Endothelial cell of umbilical vein (primary cell): ENCODE measurements at places on chromosomes 1 and 21. TPM values are rescaled to one million over a fixed set of nuclear protein-coding genes. Genes with fewer than 3 reads are reported as not detected.

DNA sequence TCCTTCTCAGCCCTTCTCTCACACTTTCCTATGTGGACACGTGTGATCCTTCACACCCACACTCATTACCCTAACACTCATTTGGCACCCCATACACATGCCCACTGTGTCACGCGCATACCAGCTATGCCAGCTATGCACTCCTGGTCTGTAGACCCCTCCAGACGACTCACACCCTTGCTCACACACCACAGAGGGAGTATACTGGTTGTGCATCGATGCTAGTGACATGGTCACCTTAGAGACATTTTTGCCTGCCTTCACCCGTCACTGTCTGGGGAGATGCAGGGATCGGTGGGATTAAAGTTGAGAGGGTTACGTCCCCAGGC lies 8.3 kb upstream of the PPM1J start:
- H3K27ac ChIP-seq: no peak overlapping the region
- no peak overlapping the region for H3K4me3 ChIP-seq
- H3K4me1 ChIP-seq: no peaks in the 10 kb centered on the region
- no peaks in the 10 kb centered on the region for H3K36me3 ChIP-seq
- no peaks in the 10 kb centered on the region for H3K27me3 ChIP-seq
- no peak for DNase-seq

- H3K36me3 ChIP-seq: no peaks in the 10 kb centered on the region
- DNase-seq: no peak
- no peak overlapping the region for H3K27ac ChIP-seq
- peaks cover 39% of the 10 kb centered on the region for H3K4me1 ChIP-seq
Measured at GRCh38 chr21:36325373-36326010, 5.5 kb downstream of the MORC3 start.

- peaks cover 14% of the 10 kb centered on the region for H3K4me1 ChIP-seq
- no peak overlapping the region for H3K27ac ChIP-seq
- H3K27me3 ChIP-seq: no peaks in the 10 kb centered on the region
- no peak overlapping the region for H3K4me3 ChIP-seq
Measured at GRCh38 chr1:183697814-183698590, 44.9 kb upstream of the APOBEC4 start.

The SLC6A17 gene
- total RNA-seq: 0.05 TPM in 1 of 2 replicates, not detected in the other

GRCh38 chr21:39119891-39120290 lies 63.4 kb downstream of the PSMG1 start:
- no peak overlapping the region for H3K4me3 ChIP-seq
- H3K27ac ChIP-seq: no peak overlapping the region
- no peaks in the 10 kb centered on the region for H3K36me3 ChIP-seq
- H3K27me3 ChIP-seq: no peaks in the 10 kb centered on the region
- H3K4me1 ChIP-seq: no peaks in the 10 kb centered on the region

DNA sequence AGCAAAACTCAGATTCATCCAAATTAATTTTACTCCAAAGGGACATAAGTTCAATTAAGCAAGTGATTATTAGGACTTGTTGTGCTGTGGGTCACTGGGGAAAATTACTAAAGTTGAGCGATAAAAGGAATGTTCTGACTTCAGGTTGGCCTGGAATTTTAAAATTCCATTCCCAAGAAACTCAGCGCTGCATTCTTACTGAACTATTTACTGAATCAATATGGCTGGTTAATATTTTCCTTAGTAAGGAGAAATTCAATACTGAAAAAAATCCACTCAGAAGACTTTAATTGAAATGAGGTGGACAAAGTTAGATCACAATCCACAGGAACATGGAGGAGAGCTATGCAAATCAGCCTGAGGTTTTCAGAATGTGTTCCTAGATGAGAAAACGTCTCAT lies 578.9 kb upstream of the NR5A2 start:
- no peak for DNase-seq
- no peaks in the 10 kb centered on the region for H3K4me1 ChIP-seq
- no peak overlapping the region for H3K27ac ChIP-seq
- no peak overlapping the region for H3K4me3 ChIP-seq

- no peaks in the 10 kb centered on the region for H3K36me3 ChIP-seq
- H3K4me3 ChIP-seq: no peak overlapping the region
- H3K27ac ChIP-seq: peak overlapping the region; percentile 69
- DNase-seq: peak; percentile 96
- H3K4me1 ChIP-seq: peaks cover 18% of the 10 kb centered on the region
- no peaks in the 10 kb centered on the region for H3K27me3 ChIP-seq
Measured at GRCh38 chr1:67674260-67675011, 10.6 kb upstream of the GADD45A start.

DNA sequence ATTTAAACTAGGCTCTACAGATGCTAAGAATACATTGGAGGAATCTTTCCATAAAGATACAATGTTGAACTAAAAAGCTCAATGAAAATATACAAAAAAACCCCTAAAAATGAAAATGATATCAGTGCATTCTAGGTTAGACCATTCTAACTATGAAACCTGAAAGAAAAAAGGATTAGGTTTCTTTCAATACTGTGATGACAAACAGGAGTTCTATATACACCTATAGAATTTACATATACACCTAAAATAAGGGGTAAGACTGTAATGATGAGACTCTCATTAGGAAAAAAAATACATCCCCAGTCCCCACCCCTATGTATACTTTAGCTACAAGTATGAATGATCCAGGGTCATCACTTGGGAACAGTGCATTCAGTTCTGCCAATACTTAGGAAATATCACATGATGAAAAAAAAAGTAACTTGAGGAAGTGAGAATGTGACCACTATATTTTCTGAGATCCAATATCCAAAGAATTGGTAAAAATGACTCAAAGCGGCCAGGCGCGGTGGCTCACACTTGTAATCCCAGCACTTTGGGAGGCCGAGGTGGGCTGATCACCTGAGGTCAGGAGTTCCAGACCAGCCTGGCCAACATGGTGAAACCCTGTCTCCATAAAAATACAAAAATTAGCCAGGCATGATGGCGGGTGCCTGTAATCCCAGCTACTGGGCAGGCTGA lies 26.3 kb downstream of the SELENOF start:
- no peak overlapping the region for H3K27ac ChIP-seq
- no peaks in the 10 kb centered on the region for H3K27me3 ChIP-seq
- H3K36me3 ChIP-seq: no peaks in the 10 kb centered on the region
- H3K4me3 ChIP-seq: no peak overlapping the region

The RAB7B gene
- total RNA-seq: not detected in 2 replicates

The OR2AJ1 gene
- not detected in 2 replicates for total RNA-seq

The KRTAP21-2 gene
- not detected in 2 replicates for total RNA-seq

The GPR52 gene
- 0.72 and 2.2 TPM in 2 replicates for total RNA-seq

GRCh38 chr1:10773851-10774614 lies 22.4 kb downstream of the CASZ1 start:
- no peaks in the 10 kb centered on the region for H3K36me3 ChIP-seq
- no peaks in the 10 kb centered on the region for H3K27me3 ChIP-seq
- DNase-seq: no peak
- H3K27ac ChIP-seq: no peak overlapping the region
- H3K4me1 ChIP-seq: no peaks in the 10 kb centered on the region

- peak; percentile 75 for DNase-seq
- H3K4me1 ChIP-seq: peaks cover 27% of the 10 kb centered on the region
- H3K36me3 ChIP-seq: no peaks in the 10 kb centered on the region
- no peak overlapping the region for H3K4me3 ChIP-seq
Measured at GRCh38 chr1:203643213-203644045, 16.8 kb downstream of the ATP2B4 start.

- H3K4me1 ChIP-seq: peaks cover 13% of the 10 kb centered on the region
- peaks cover 2% of the 10 kb centered on the region for H3K36me3 ChIP-seq
- no peaks in the 10 kb centered on the region for H3K27me3 ChIP-seq
Measured at GRCh38 chr1:85708829-85709227, 595 bp upstream of the ZNHIT6 start.

GRCh38 chr1:38071312-38072256 lies 25.0 kb upstream of the POU3F1 start:
- no peak overlapping the region for H3K27ac ChIP-seq
- no peaks in the 10 kb centered on the region for H3K36me3 ChIP-seq
- no peaks in the 10 kb centered on the region for H3K4me1 ChIP-seq
- H3K4me3 ChIP-seq: no peak overlapping the region

GRCh38 chr1:235710687-235711086 lies 61.1 kb upstream of the GNG4 start:
- H3K36me3 ChIP-seq: no peaks in the 10 kb centered on the region
- no peak overlapping the region for H3K4me3 ChIP-seq
- H3K27me3 ChIP-seq: no peaks in the 10 kb centered on the region
- no peak overlapping the region for H3K27ac ChIP-seq
- no peak for DNase-seq
- no peaks in the 10 kb centered on the region for H3K4me1 ChIP-seq

The CHRNB2 gene
- total RNA-seq: not detected in 2 replicates

GRCh38 chr1:5648410-5649165 lies 343.6 kb downstream of the NPHP4 start:
- no peak overlapping the region for H3K27ac ChIP-seq
- H3K4me3 ChIP-seq: no peak overlapping the region
- H3K36me3 ChIP-seq: no peaks in the 10 kb centered on the region
- H3K4me1 ChIP-seq: no peaks in the 10 kb centered on the region
- no peaks in the 10 kb centered on the region for H3K27me3 ChIP-seq

The NGF gene
- not detected in 2 replicates for total RNA-seq

DNA sequence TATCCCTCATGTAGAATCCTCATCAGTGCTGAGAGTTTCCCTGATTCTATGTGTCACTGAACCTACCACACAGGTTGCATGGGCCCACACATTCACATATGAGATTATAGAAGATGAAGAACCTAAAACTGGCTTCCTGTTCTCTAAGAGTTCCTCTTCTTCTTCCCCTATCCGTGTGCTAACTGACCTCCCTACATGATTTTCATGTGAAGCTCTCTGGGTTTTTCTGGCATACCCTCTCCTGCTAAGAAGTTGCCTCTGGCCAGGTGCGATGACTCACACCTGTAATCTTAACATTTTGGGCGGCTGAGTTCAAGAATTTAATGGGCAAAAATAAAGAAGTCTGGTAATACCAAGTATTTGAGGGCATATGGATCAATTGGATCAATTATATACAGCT lies 5.5 kb upstream of the CD244 start:
- no peaks in the 10 kb centered on the region for H3K36me3 ChIP-seq
- DNase-seq: no peak
- H3K27ac ChIP-seq: no peak overlapping the region

DNA sequence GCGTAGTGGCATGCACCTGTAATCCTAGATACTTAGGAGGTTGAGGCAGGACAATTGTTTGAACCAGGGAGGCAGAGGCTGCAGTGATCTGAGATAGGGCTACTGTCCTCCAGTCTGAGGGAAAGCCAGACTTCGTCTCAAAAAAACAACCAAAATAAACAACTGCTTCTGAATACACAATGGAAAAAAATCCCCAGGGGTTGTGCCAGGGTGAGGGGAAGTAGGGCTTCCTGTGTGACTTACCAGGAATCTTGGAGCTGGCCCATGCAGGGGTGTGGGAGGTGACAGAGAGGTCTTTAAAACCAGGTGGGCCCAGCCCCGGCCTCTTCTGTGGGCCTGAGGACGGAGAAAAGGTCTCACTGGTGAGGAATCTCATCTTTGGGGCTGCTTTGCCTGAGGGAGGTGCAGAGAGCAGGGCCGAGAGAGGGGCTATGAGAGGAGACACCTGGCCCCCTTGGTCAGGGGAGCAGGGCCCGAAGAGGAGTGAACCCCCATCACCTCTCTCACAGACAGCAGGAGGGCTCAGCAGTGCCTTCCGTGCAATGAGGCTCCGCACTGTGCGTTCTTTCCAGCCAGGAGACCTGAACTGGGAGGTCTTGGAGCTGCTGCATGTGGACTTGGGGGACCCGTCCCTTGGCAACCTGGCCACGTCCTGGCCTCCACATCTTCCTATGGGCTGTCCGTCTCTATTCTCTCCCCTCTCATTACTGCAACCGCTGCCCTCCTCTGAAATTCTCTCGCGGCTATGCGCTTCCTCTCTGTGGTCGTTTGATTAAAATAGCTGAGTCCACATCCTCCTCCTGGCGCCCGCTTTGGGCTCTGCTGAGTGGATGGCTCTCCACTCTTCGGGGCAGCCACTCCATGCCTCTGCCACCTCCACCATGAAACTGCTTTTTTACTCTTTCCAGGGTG lies 10.7 kb downstream of the PLA2G5 start:
- H3K27ac ChIP-seq: no peak overlapping the region
- H3K27me3 ChIP-seq: no peaks in the 10 kb centered on the region
- H3K4me1 ChIP-seq: peaks cover 6% of the 10 kb centered on the region
- peak; percentile 30 for DNase-seq
- no peaks in the 10 kb centered on the region for H3K36me3 ChIP-seq
- H3K4me3 ChIP-seq: no peak overlapping the region

DNA sequence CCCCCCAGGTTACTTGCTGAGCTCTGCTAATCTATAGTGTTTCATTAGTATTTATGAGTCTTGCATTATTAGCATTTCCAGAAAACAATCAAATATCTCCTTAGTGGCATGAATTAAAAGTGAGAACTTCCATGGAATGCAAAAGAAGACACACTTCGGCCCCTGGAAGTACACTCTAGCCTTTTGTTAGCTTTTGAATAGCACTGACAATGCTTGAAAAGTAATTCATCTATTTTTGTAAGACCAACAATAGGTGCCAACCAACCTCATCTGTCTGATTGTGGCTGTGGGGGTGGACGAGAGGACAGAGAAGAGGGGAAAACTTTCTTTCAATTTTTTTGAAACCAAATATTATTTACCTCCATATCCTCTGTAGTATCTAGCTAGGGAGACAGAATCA lies 27.8 kb downstream of the KIAA0040 start:
- H3K4me1 ChIP-seq: peaks cover 17% of the 10 kb centered on the region
- H3K36me3 ChIP-seq: peaks cover 3% of the 10 kb centered on the region
- H3K27ac ChIP-seq: no peak overlapping the region
- H3K4me3 ChIP-seq: no peak overlapping the region

DNA sequence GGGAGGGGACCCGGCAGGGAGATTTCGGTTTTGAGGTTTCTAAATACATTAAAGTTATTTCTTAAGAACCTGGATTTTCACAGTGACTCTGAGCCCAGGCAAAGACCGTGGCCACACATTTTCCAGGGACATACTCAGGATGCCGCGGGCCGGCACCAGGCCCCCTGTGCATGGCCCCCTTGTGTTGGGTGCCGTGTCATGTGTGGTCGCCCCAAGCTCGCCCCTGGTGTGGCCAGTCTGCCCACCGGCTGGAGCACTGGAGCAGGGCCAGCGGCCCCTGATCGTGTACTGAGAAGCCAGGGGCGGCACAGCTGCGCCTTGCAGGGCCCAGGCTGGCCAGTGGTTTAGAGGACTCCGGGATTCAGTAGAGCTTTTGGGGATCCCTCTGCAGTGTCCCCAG lies 26.6 kb downstream of the ARHGEF16 start:
- no peaks in the 10 kb centered on the region for H3K4me1 ChIP-seq
- H3K27me3 ChIP-seq: no peaks in the 10 kb centered on the region
- no peak overlapping the region for H3K4me3 ChIP-seq
- no peaks in the 10 kb centered on the region for H3K36me3 ChIP-seq
- DNase-seq: no peak

- H3K27me3 ChIP-seq: no peaks in the 10 kb centered on the region
- H3K4me3 ChIP-seq: no peak overlapping the region
- H3K27ac ChIP-seq: no peak overlapping the region
- H3K4me1 ChIP-seq: no peaks in the 10 kb centered on the region
Measured at GRCh38 chr1:54453022-54453421, 46.8 kb upstream of the SSBP3 start.

The ANGPTL3 gene
- total RNA-seq: not detected in 2 replicates

The CLIC6 gene
- not detected in 2 replicates for total RNA-seq

The IL12RB2 gene
- total RNA-seq: 0.42 and 0.48 TPM in 2 replicates
